AML-193 (cell line): ENCODE measurements at places on chromosomes 4 and X.
A peak's percentile ranks its signal among the peaks of the same experiment; 100 is the strongest.

GRCh38 chr4:115233600-115233999, 120.2 kb upstream of the NDST4 start:
- DNase-seq = no peak

DNA sequence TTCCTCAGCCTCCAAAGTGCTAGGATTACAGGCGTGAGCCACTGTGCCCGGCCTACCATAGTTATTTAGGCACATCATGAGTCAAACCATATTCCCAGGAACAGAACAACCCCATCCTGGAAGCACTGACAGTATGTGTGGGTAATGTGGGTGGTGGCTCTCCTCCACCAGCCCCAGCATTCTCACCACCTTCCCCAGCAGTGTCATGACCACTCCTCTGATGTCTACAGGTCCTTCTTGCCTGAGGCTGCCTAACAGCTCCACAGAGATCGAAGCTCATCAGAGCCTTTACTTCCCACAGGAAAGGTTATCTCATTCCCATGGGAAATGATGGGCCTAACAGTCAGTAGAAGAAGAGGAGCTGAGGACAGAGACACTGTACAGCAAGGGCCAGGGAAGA, 129.5 kb upstream of the GPC4 start:
- no peak for DNase-seq

DNA sequence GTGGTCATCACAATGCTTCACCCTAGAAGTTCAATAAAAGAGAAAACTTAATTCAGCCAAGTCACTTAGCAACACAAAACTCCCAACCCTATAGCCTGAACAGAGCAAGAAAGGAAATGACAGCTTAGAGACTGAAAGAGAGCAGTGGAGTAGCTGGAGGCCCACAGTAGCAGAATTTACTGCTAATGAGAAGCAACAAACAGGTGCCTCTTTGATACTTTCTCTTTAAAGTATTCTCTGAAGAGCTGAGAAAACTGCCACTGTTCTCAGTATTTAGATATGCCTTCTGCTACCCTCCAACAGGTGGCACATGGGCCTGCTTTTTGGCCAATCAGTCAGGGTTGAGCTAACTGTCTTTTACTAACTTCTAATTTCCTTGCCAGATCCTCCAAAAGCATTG, 240.0 kb downstream of the GPC3 start:
- no peak for DNase-seq

- DNase-seq = peak; percentile 14
Observed at GRCh38 chr4:84944947-84945346, 21.5 kb downstream of the WDFY3 start.

- DNase-seq = no peak
Observed at GRCh38 chrX:42770566-42770965, 7.4 kb downstream of the PPP1R2C start.
